Activated naive CD4-positive, alpha-beta T cell treated with anti-CD3 and anti-CD28 coated beads for 36 hours (primary cell): ENCODE measurements at places on chromosomes 1 and 21. TPM values are rescaled to one million over a fixed set of nuclear protein-coding genes. Genes with fewer than 3 reads are reported as not detected.

Gene SERPINC1
- not detected for total RNA-seq

Gene NUF2
- total RNA-seq = 69.0 TPM

DNA sequence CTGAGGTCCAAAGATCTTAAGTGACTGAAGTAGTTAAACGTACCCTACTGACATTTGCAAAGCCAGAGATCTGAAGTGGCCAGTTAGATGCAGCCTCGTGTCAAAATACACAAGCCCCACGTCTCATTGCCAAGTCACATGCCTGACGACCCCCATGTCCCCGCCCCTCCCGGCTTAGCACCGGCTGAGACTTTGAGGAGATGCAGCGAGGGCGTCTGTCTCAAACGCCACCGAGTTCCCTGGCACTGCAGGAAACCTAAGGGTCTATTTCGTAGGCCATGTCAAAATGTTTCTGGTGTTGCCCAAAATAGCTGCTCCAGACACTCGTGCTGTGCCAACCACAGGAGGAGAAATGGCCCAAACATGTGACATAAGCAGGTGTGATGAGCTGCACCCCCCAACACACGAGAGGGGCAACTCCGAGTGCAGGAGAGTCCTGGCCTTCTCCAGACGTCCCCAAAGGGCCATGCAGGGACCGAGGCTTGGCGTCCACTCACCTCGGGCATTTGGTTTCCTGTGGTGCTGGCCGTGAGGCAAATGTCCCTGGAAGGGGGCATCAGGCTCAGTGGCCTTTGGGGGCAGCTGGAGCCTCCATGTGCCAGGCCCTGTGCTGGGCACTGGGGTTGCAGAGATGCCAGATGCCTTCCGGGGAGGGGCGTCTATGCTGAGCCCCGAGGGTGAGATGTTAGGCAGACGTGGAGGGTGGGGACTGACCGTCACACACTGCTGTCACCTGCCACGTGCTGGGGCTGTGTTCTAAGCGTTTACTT is 67.0 kb downstream of the MATN1 start:
- no peak for DNase-seq

DNA sequence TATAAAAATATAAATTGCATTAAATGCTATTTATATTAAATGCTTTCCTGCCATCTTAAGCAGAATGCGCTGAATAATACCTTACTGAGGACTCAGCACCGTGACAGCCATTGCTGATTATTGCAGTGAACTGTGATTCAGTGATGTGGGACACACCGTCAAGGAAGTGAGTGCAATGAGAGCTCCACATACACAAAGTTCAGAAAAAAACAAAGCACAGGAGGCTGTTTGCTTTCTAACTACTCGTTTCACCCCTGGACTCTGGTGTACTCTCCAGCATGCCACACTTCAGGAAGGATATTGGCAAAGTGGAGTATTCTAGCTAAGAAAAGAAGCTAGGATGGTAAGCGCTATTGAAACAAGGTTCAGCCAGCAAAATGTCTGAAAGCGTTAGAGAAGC is 57.4 kb upstream of the CXADR start:
- no peak for DNase-seq

- DNase-seq = no peak
These were observed 6.0 kb upstream of the SEC16B start for GRCh38 chr1:177975588-177976495.

GRCh38 chr1:50368179-50369007 is 54.9 kb downstream of the DMRTA2 start:
- peak; percentile 48 for DNase-seq

DNA sequence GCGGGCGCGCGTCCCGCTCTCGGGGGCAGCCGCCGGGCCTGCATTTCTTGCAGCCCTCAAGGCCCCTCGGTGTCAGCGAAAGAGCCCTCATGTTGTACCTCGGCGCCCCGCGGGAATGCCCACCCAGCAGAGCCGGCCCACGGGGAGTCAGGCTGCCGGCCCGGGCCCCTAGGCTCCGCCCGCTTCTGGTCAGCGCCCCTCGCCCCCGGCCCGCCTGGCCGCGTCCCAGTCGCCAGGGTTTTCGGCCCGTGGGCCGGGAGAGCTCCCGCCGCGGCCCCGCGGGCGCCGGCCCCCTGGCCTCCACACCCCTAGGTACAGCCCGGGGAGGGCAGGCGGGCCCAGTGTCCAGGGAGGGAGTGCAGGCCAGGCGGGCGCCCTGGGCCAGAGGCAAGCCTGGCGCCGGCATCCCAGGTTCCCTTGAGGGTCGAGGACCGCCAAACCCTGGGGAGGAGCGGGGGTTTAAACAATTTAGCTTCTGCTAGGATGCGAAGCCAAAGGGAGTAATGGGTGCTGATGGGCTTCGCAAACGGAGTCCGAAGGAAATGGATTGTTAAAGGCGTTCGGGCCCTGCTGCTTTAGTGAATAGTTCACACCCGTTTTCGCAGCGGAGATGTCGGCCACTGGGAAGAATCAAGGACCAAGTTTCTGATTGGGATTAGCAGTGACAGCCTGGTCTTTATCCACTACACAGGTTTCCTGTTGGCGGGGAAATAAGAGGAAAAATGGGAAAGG is 486 bp upstream of the KCNA3 start:
- no peak for DNase-seq

DNA sequence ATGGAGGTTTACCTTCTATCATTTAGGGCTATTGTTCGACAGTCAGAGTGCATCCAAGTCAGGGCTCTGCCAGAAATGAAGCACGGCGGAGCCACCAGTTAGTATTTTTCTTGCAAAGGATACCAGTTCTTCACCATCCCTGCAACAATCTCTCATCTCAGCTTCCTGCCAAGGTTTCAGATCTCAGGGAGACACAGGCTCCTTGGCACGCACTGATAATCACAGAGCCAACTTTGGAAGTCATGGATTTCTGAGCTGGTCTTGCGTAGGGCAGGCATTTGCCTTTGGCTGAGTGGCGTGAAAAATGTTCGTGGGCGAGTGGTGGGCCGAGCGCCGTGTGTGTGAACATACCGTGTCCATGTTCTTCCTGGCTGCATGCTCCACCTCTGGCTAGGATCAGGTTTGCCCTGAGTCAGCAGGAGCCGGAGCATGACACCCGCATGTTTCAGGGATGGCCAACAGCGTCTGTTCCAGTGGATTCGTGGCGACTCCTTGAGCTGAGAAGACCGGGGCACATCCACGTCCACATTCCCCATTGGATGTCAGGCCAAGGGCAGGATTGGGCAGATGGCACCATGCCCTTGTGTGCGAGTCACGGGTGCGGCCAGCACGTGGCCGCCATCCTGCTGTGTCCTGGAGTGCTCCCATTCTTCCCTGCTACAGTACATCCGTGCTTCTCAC is 118.5 kb upstream of the C1orf174 start:
- DNase-seq = no peak

DNA sequence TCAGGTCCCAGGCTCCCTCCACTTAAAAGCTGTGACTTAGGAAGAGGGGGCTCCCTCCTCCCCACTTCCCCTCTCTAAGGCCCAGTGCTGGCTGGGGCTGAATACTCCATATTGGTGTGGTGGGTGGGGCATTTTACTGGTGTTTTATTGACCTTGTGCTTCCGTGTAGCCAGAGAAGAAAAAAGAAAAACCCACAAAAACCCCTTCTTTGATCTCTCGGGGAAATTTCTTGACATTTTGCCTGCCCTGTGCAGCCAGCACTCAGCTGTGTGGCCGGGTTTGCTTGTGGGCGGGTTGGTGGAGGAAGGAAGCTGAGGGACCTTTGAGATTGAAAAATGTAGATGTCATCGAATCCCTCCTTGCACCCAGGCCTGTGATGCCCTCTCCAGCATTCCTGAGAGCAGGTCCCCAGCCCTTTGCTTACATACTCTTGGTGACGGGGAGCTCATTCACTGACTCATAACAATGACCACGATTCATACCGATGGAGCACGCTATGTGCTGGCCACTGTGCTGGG is 24.8 kb downstream of the TNFRSF8 start:
- peak; percentile 77 for DNase-seq
